ENCODE measurements at places on chromosomes 3 and 15.

DNA sequence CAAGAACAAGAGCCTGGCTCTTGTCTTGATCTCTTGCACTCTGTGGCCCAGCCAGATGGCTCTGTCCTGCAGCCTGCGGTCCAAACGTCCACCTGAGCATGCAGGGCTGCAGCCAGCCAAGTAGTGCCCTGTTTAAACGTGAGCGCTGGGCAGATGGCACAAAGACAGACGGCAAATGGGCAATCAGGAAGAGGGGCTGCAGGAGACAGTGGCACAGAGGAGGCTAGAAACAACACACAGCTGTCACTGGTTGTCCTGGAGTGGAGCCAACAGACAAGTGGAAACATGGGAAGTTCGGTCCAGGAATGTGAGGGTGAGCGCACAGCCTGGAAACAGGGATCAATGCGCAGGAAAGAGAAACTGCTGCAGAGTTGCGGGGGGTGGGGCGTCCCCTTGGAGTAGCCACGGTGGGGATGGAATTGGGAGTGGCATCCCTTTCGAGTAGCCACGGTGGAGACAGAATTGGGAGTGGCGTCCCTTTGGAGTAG lies 10.7 kb upstream of the ZXDC start:
- DNase-seq: no peak

DNA sequence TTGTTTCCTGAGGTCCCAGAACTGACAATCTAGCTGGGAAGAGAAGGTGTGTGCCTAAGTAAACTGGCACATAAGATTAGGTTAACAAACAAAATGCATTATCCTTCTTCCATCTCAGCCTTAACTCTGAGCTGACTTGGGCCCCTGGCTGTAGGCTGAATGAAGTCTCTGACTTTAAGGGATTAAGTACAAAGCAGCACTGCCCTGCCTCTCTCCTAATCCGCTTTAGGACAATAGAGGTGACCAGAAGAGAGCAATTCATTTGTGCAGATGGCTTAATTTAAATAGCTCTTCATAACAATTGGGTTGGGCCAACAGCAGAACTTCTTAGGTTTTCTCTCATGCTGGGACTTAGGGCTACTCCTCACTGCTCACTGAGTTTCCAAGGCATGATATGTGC lies 181.6 kb upstream of the SOX14 start:
- no peak for DNase-seq

GRCh38 chr3:27708250-27708649 lies 13.9 kb downstream of the EOMES start:
- DNase-seq: no peak

GRCh38 chr3:54797111-54797510 lies 130.7 kb downstream of the LRTM1 start:
- no peak for DNase-seq

- DNase-seq: no peak
Measured at GRCh38 chr15:100275641-100276040, 66.1 kb downstream of the ADAMTS17 start.

DNA sequence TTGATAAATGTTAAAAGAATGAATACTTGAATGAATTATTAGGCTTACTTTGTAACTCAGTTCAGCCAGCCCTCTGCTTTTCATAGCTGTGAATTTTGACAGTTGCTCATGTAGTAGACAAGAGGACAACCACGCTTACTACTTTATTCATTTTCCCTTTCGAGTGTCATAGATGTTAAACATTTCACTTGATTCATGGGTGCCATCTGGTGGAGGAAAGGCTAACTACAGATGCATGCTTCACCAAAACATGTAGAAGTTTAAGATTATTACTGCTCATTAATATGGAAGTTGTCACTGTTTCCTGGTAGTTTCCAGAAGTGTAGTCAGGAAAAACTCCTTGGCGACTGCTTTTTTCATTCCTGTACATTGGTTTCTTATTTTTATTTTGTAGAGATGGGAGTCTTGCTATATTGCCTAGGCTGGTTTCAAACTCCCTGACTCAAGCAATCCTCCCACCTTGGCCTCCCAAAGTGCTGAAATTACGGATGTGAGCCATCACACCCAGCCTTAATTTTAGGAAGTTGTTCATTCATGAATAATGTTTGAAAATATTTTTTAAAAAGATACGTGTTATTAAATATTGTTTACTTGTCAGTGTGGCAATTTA lies 163.2 kb downstream of the B3GALNT1 start:
- DNase-seq: peak; percentile 53

DNA sequence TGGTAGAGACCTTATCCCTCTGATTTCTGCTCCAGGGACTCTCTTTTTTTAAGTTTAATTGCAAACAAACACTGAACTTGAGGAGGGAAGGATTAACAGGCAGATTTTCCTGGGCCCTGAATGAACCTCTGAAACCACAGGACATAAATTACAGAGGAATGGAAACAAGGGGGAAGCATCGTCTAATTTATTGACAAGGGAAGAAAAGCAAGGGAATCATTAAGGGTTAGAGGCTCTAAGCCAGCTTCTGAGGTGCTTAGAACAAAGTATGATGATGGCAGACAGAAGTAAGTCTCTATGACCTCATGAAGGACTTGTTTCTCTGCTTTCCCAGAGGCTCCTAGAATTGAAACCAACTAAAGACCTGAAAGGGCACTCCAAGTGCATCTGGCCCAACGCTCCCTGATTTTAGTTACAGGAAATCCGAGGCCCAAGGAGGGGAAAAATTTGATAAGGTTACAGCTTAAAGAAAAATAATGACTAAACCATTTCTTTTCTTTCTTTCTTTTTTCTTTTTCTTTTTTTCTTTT lies 244.7 kb upstream of the NR2E3 start:
- DNase-seq: no peak

DNA sequence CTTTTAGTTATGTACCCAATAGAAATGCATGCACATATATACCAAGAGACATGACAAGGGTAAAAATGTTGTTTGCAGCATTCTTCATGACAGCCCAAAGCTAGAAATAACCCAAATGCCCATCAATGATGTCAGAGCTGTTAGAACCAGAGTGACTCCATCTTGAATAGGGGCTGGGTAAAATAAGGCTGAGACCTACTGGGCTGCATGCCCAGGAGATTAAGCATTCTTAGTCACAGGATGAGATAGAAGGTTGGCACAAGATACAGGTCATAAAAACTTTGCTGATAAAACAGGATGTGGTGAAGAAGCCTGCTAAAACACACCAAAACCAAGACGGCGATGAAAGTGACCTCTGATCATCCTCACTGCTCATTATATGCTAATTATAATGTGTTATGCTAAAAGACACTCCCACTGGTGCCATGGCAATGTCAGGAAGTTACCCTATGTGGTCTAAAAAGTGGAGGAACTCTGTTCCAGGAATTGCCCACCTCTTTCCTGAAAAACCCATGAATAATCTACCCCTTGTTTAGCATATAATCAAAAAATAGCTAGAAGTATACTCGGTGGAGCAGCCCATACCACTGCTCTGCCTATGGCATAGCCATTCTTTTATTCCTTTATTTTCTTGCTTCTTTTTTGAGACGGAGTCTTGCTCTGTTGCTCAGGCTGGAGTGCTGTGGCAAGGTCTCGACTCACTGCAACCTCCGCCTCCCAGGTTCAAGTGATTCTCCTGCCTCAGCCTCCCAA lies 32.9 kb downstream of the ZBTB11 start:
- no peak for DNase-seq

DNA sequence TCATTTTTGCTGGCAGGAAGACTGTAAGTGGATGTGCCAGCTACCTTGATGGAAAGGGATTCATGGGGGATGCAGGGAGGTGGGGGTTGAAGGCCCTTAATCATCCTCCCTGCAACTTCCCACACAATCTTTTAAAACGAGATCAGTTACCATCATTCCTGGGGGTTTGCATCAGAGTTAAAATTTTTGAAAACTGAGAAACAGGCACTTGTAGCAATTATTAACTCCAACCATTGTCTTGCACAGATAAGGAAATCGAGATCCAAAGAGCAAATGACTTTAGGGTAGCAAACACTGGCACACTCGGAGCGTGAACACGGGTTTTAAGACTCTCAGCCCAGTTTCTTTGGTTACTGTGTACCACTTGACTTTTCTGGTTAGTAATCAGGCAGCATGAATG lies 41.9 kb downstream of the GPD1L start:
- DNase-seq: no peak

DNA sequence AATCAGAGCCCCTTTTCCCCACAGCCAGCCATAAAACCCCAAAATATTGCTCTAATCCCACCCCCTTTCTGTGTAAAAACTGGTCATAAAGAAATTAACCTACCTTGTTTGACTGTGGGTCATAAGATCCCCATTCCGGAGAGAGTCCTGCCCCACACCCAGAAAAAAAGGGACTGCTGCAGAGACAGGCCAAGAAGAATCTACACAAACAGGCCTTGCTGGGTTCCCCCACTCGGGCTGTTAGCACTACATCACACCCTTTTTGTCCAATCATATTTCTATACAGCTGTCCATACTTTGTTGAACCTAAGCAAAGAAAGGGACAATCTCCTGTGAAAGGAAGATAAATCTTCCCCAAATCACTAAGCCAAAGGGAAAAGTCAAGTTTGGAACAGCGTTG lies 84.4 kb upstream of the MFGE8 start:
- DNase-seq: no peak

GRCh38 chr3:158098309-158098639 lies 7.9 kb downstream of the SHOX2 start:
- no peak for DNase-seq

DNA sequence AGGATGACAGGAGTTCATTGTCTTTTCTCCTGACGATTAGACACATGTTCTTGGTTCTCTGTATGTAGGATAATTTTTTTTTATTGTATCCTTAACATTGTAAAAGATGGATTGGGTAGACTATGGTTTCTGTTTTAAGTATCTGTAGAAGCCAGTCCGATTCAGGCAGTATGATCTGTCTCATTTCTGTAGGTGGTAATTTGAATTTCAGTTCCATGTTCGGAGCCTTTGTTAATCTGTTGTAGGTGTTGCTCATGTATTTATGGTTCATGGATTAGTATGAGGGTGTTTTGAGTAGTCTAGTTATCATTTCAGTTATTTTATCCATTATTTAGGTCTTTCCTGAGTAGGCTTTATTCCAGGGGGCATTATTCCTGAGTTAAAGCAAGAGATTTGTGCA lies 32.4 kb upstream of the MME start:
- no peak for DNase-seq

- no peak for DNase-seq
Measured at GRCh38 chr15:64568765-64569164, 108.4 kb downstream of the ZNF609 start.

GRCh38 chr3:77348244-77348855 lies 308.5 kb downstream of the ROBO2 start:
- no peak for DNase-seq

GRCh38 chr3:122794779-122795673 lies at the start of gene SLC49A4:
Gene SLC49A4, plus strand, starts transcription at chr3:122795069. Its CDS starts 124 bp downstream, at chr3:122795193.
- DNase-seq: peak; percentile 82

GRCh38 chr3:188489639-188490405 lies 335.9 kb downstream of the LPP start:
- no peak for DNase-seq

DNA sequence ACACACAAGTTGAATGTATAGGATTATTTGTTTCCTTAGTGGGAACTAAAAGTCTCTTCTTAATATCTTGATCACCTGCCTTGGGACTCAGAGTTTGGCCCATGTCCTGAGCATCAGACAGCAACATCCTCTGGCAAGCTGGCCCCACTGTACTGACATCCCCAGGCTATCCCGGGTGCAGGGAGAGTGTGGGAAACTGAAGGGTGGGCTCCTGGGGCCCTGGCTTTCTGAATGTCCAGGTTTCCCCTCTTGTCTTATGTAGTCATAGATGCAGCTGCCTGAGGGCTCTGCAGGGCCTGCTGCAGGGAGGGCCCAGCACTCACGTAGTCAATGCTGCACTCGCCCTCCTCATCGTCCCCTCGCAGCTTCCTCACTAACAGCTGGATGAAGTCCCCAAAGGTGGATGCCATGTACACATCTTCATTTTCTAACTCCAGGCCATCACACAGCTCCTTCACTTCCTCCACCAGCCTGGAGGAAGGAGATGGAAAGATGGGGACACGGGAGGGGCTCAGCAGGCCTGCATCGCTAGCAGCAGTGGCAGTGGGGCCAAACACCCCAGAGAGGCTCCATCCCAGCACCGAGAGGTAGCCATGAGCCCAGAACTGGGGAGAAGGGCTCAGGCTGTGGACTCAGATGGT lies 42.8 kb downstream of the ALDH1L1 start:
- DNase-seq: no peak

DNA sequence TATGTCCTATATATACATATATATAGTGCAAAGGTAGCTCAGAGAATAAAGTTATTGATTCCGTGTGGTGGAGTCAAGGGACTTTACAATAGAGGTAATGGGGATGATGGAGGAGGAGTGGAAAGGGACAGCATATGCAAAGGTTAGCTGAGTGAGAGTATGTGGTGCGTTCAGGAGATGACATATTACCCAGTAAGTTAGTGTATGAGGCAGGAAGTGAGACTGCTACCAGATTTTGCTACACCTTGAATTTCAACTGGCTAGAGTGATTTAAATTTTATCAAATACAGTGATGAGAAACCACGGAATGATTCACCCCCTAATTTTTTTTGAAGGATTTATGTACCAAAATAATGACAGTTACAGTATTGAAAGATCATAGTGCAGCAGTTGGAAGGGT lies 2.8 kb downstream of the ACTL6A start:
- no peak for DNase-seq

GRCh38 chr15:33443708-33444107 lies 132.9 kb downstream of the RYR3 start:
- no peak for DNase-seq

- DNase-seq: no peak
Measured at GRCh38 chr3:138833899-138834595, 681 bp downstream of the PIK3CB start.

- no peak for DNase-seq
Measured at GRCh38 chr3:98782824-98783500, 19.8 kb downstream of the ST3GAL6 start.

GRCh38 chr3:179181021-179181472 lies 32.9 kb downstream of the PIK3CA start:
- DNase-seq: no peak

- no peak for DNase-seq
Measured at GRCh38 chr3:66200147-66200546, 20.7 kb upstream of the SLC25A26 start.

DNA sequence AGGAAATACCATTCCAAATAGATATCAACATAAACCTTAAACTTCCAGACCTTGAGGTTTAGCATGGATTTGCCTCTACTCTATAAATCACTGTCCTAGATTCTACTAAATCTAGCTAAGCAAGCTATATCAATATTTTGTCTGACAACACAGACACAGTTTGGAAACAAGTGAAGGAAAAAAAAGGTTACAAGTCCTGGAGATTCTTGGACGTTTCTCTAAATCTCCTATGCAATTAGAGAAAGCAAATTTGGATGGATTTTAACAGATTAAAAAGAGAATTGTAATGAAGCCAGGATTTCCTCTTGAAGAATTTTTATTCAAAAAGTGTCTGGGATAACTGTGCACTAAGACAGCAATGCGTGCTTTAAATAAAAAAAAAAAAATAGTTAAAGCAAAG lies 441.1 kb upstream of the DPH6 start:
- no peak for DNase-seq

GRCh38 chr3:141452045-141452444 lies 34.8 kb upstream of the RASA2 start:
- peak; percentile 72 for DNase-seq

- DNase-seq: no peak
Measured at GRCh38 chr3:154776549-154777225, 303.4 kb upstream of the MME start.
